ENCODE measurements at places on chromosomes 7 and 10.

GRCh38 chr10:69345890-69346474 lies 67.7 kb downstream of the HK1 start:
- no peak for DNase-seq

DNA sequence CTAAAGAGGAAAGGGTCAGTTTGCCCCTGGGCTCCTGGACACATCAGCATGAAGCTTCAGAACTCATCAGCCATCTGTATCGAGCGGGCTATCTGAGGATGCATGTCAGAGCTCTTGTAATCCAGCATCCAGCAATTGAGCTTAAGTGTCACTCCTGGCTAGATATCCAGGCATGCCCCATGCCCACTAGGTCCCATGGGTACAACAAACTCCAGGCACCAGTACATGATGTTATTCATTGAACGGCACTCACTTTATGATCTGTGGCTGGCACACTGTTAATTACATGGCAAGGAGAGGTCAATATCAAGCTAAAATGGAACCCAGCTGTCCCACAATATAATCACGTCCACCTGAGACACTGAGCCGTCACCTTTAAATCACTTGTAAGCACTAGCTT lies 274.2 kb downstream of the ELMO1 start:
- DNase-seq = no peak

DNA sequence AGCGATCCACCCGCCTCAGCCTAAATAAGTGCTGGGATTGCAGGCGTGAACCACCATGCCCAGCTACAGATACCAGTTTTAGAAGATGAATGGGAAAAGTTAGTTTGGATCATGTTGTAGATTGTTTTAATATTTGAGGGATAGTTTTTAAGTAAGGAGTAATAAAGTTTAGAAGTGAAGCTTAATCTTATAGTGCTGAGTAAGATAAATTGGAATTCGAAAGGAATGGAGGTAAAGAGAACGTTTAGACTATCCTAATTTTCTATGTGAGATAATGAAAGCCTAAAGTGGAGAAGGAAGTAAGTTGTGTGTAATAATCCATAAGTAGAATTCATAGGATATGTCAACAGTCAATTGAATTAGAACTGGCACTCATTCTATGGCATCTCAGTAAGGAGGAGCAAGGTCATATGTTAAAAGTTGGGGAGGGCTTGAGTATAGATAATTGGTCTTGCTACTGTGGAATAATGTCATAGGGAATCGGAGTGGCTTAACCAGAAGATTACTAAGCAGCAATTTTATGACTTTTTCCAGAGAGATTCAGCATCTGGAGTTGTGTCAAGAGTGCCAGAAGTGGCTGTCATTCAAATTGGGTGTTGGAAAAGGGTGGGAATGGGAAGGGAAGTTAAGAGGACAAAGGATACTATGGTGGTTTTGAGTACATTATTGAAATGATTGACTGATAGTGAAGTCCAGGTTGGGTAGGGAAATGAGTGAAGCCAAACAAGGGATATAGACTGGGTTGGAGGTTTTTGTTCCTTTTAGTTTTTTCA lies 12.1 kb downstream of the TAX1BP1 start:
- DNase-seq = no peak

- DNase-seq = no peak
These were observed 7.0 kb downstream of the RTKN2 start for GRCh38 chr10:62261666-62262065.

DNA sequence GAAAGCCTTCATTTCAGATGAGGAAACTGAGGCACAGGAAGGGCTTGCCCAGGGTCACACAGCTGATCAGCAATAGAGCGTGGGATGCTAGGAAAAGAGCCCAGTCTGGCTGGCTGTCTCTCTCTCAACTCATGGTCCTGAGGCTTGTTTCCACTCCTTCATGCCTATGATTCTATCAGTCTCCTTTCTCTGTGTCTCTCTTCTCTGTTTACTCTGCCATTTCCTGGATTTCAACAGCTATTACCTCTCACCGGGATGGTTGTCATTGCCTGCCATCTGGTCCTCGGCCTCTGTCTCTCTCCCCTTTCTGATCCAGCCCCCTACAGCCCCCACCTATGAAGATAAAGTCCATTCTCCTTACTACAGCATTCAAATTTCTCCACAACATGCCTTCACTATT lies 93.3 kb upstream of the AGBL3 start:
- no peak for DNase-seq

- DNase-seq = no peak
These were observed 85.4 kb upstream of the PHYHIPL start for GRCh38 chr10:59090817-59091622.

GRCh38 chr10:23529625-23530024 lies 90.8 kb downstream of the OTUD1 start:
- DNase-seq = no peak

DNA sequence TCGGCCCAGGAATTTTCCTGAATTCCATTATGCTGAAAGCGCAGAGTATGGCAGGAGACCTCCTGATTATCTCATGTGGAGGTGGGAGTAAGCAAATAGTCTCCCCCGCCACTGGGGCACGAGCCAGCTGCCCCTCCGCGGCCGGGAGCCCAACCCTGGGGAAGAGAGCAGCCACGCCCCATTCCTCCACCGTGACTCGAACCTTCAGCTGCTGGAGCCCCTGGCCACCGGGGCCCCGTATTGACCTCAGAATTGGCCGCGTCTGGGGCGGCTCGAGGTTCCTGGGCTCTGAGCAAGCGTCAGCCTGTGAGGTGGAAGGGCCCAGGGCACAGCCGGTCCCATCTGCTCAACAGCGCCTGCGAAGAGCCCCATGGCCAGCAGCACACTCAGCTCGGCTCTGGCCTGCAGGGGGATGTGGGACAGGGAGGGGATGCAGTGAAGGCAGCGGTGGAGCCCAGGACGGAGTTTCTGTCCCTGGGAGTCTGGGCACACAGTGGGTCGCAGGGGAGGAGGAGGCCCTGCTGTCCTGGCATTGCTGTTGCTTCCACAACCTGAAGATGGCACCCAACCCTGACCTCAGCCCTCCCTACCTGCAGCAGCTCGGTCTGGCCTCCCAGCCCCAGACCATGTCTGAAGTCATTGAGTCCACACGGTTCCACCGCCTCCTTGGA lies 97.8 kb downstream of the CHST15 start:
- peak; percentile 14 for DNase-seq

DNA sequence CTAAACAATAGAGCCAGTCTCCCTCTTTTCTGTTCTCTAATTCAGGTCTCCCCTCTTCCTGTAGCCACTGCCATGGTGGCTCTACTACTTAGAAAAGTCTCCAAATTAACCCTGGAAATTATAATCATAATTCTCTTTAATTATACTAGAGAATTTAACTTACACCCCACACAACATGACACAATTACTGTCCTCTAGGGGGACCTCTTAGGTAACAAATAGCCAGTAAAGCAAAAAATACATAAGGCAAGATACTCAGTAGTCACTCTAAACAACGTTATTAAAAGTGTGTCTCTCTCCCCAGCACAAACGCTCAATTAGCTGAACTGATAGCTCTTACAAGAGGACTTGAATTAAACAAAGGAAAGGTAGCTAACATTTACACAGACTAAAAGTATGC lies 44.3 kb upstream of the ZNF107 start:
- no peak for DNase-seq

DNA sequence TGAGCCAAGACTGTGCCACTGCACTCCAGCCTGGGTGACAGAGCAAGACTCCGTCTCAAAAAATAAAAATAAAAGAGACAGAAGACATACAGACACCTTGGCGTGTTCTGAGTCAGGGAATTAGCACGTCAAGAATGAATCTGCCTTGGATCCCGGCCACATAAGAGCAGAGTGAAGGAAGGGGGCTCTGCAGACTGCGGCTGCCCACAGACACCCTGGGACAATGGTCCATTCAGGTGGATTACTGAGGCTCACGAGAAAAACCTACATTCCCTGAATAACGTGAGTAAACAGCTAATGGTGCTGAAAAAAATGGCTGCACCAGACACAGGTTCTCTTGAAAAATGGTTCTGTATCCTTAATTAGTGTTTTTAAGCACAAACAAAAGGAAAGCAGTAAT lies 100.1 kb upstream of the FGFR2 start:
- DNase-seq = no peak

GRCh38 chr10:80769700-80770160 lies 232.0 kb downstream of the SH2D4B start:
- no peak for DNase-seq

- no peak for DNase-seq
These were observed 5.2 kb downstream of the AP4M1 start for GRCh38 chr7:100106633-100107032.

DNA sequence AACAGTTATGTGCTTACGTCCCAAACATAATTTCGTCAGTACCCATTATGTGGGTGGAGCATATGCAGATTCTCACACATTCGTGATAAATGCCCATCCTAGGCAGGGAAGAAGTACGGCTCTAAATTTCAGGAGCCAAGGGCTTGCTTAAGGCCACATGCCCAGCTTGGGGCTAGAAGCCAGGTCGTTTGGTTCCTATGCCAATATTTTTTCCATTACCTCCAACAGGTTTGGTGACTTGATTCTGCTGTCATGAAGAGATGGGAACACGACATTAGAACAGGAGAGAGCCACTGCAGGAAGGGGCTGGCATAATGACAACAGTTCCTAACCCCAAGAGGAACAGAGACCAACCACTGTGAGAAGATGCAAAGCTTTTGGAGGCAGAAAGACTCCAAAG lies 85.1 kb downstream of the HIPK2 start:
- no peak for DNase-seq

DNA sequence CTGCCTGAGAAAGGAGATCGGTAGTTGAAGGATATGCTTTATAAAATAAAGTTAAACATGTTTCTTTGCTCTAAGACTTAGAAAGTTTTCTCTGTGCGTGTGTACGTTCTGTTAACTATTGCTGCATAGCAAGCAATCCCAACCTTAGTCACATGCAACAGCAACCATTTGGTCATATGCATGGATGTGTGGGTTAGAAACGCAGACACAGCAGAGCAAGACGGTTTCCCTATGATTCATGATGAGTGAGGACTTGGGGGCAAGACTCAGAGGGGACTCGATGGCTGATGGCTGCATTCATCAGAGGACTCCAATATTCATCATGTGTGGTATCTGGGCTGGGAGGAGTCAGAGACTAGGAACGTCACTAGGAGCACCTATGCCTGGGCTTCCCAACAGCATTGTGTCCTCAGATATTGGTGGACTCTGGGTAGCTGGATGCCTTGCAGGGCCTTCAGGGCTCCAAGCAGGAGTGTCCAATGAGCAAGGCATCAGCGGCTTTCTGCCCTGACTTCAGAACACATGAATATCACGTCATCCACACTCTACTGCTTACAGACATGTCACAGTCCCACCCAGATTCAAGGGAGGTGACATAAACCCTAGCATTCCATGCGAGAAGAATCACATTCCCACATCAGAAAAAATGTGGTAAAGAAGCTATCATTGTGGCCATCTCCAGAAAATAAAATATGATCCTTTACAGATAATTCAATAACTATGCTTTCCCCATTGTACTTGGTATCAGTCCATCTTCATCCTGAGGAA lies 731.2 kb downstream of the TNS3 start:
- no peak for DNase-seq

- no peak for DNase-seq
These were observed 1272.8 kb downstream of the TYW1 start for GRCh38 chr7:68269405-68269804.

All from CD4-positive, alpha-beta T cell treated with Interleukin-10 for 1 hour (primary cell).